ENCODE measurements at places on chromosomes 1 and 21.

DNA sequence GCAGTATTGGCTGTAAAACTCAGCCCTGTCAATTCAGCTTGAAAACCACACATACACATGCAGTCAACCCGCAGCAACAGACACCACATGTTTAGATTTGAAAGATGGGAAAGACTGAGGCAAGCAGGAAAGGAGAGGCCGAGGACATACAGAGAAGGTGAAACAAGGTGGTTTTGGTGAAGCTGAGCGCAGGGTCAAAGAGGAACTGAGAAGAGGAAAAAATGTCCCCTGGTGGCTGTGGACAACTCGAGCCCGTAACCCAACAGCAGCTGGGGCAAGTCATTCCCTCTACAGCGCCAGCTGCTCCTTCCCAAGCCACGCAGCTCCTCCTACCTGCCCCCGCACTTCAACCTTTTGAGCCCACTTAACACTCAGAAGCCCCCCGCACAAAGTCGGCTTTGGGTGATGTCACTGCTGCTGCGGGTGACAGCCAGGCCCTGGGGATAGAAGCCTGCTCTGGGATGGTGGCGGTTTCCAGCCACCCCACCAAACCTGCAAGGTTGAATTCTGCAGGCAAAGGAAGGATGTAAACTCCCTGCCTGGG is 63.0 kb downstream of the KCNN3 start:
- DNase-seq: no peak

- DNase-seq: no peak
Measured at GRCh38 chr1:187474336-187474735, 645.6 kb downstream of the PLA2G4A start.

GRCh38 chr1:193537266-193538002 is 351.0 kb upstream of the B3GALT2 start:
- DNase-seq: no peak

DNA sequence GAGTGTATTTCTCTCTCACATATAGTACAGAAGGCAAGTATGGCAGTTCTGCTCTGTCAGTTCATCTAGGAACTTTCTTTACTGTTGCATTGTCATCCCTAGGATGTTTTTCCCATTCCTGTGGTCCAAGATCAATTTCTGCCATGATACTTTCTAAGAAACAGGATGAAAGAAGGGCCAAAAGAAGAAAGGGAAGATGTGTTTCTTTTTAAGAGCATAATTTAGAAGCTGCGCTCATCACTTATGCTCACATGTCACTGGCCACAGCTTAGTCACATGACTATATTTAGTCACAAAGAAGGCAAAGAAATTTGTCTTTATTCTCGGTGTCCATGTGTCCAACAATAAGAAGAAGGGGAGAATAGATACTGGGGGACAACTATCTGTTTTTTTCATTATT is 7.0 kb upstream of the MAST2 start:
- no peak for DNase-seq

DNA sequence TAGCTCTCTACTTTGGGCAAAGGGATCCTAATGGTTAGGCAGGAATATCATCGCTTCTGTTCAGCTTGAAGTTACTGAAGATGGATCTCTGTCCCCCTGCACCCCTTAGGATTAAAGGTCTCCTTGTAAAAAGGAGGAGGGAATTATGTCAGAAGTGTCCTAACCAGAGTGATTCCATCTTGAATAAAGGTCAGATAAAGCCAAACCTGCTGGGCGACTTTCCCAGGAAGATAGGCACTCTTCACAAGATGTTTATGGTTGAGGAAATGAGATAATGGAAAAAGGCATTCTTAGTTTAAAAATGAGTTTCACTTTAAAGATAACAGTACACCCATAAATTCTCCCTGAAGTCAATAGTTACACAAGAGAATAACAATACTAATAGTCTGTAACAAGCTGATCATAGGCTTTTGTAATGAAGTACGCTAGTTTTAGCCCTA is 1.7 kb upstream of the NENF start:
- no peak for DNase-seq

GRCh38 chr1:215306426-215306825 is 223.9 kb downstream of the KCNK2 start:
- no peak for DNase-seq

DNA sequence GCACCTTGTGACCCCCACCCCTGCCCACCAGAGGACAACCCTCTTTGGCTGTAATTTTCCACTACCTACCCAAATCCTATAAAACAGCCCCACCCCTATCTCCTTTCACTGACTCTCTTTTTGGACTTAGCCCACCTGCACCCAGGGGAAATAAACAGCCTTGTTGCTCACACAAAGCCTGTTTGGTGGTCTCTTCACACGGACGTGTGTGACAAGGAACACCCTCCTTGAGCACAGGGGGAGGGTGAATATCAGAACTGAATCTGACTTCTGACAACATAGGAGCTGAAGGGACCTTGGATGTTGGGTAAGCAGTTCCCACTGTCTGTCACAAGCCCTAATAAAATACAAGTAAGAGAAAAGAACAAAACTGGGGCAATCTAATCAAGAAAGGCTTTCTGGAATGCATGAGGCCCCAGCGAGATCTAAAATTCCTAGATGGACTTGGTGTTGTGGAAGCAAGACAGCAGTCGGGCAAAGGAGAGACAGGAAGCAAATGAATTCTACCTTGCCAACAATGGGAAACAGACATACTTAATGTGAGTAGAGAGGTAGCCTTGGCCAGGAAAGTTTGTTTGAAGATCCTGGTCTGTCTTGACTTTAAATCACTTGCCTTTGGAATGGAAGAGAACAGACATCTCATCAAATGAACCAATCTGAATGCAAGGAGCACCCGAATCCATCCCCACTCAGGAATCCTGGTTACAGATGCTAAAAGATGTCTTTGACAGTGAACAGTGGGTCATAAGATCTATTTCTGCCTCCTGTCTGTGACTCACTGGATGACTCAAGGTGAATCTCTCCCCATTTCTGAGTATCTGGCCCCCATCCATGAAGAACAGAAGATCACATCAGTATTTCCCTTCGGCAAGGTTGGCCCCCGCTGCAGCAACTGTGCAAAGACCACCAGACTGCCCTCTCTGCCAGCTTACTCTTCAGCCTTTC is 53.3 kb downstream of the OLFML3 start:
- DNase-seq: no peak

GRCh38 chr21:33942426-33942825 is 26.8 kb upstream of the ATP5PO start:
- no peak for DNase-seq

DNA sequence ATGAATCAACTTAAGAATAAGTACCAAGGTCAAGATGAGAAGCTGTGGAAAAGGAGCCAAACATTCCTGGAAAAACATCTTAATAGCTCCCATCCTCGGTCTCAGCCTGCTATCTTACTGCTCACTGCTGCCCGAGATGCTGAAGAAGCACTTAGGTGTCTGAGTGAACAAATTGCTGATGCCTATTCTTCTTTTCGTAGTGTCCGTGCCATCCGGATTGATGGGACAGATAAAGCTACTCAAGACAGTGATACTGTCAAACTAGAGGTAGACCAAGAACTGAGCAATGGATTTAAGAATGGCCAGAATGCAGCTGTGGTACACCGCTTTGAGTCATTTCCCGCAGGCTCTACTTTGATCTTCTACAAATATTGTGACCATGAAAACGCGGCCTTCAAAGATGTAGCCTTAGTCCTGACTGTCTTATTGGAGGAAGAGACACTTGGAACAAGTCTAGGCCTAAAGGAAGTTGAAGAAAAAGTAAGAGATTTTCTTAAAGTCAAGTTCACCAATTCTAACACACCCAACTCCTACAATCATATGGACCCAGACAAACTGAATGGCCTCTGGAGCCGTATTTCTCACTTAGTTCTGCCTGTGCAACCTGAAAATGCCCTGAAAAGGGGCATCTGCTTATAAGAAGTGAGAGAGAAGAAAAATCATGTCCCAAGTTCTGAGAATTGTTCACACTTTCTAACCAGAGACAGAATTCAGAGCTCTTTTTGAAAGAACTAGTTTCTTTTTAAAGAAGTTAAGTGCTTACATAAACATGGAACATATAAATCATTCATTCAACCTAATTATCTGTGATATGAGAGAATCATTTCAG is 35.7 kb downstream of the TOR1AIP1 start:
- DNase-seq: no peak

Measured in left hindlimb (tissue), 1 donor.